ENCODE measurements at places on chromosomes 11 and 22.
A peak's percentile ranks its signal among the peaks of the same experiment; 100 is the strongest.

GRCh38 chr11:1129611-1130160 is 28.1 kb upstream of the MUC5AC start:
- no peak for DNase-seq

GRCh38 chr11:63567044-63567840 is 4.1 kb upstream of the PLAAT2 start:
- DNase-seq: no peak

- DNase-seq: no peak
Measured at GRCh38 chr22:42732081-42732480, 11.4 kb upstream of the A4GALT start.

- DNase-seq: no peak
Measured at GRCh38 chr22:31818481-31819392, 64.9 kb downstream of the DEPDC5 start.

- DNase-seq: no peak
Measured at GRCh38 chr11:31643857-31644256, 134.3 kb downstream of the ELP4 start.

- DNase-seq: no peak
Measured at GRCh38 chr11:128411812-128412211, 175.5 kb downstream of the ETS1 start.

DNA sequence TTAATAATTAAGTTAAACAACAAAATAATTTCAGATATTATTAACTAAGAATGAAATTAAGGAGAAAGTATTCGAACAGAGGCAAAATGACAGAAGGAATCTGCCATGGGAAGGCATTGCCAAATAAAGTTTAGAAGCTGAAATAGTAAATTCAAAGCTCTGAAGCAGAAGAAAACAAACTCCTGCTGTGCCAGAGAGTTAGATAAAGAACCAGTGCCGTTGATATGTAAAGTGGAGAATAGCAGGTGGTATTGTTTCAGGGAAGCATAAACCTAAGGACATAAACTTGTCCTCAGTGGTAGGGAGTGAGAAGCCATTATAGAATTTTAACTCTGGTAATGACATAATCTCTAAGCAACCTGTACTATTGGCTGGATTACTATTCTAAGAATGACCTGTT is 2.7 kb upstream of the HBG2 start:
- no peak for DNase-seq

GRCh38 chr22:37007651-37008050 is 11.6 kb downstream of the TST start:
- no peak for DNase-seq

- no peak for DNase-seq
Measured at GRCh38 chr11:71496421-71496820, 30.6 kb upstream of the KRTAP5-7 start.

- no peak for DNase-seq
Measured at GRCh38 chr11:10208131-10208575, 85.9 kb downstream of the SBF2 start.

- DNase-seq: no peak
Measured at GRCh38 chr22:42955087-42955635, 59.8 kb downstream of the PACSIN2 start.

- no peak for DNase-seq
Measured at GRCh38 chr11:111851636-111852035, 19.7 kb downstream of the ALG9 start.

DNA sequence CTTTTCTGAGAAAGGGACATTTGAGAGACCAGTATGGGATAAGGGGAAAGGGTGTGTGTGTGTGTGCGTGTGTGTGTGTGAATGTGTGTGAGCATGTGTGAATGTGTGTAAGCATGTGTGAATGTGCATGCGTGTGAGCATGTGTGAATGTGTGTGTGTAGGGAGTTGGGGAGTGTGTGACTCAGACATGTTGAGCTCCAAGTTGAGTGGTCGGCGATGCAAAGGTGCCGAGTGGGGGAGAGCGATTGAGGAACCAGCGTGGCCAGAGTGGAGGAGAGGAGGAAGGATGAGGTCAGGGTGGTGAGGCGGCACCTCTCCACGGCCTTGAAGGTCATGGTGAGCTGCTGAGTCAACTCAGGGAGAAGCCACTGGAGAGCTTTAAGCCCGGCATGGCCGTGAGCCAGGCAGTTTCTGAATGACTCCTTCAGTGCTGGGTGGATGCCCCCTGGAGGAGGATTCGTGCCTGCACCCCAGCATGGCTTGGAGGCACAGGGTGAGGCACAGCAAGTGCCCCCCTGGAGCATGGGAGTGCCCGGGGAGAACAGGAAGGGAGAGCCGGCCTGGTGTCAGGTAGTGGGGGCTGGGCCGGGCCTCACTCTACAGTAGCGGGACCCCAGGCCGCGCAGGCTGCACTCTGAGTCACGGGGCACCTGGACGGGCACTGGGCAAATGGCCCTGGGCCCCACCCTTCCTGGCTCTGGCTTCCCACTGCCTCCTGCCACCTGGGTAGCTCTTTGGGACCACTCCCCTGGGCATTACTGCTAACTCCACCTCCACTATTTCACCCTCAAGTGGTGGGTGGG is 8.2 kb upstream of the CCDC88B start:
- peak; percentile 83 for DNase-seq

DNA sequence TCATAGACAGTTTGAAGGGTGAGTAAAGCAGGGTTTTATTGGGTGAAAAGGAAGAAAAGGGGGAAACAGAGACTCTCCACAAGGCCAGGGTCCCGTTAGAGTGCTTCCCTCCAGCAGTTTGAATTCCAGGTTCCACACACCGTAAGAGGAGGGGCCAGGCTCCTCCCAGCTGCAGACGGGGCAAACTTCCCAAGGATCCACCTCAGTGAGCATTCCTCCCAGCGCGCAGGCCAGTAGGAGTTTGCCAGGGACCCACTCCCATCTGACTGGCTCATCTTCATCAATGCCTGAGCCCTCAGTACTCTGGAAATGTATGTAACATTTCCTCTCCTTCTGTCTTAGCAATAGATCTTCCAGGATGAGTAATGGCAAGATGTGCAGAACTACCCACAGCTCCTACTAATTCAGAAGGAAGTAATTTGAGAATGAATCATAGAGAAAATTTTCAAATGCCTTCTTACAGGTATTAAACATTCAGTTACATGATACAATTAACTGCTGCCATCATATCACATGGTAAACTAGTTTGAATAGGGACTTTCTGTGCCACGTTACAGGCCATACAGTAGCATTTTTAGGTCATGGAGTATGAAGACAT is 34.0 kb upstream of the TRPC6 start:
- DNase-seq: no peak

DNA sequence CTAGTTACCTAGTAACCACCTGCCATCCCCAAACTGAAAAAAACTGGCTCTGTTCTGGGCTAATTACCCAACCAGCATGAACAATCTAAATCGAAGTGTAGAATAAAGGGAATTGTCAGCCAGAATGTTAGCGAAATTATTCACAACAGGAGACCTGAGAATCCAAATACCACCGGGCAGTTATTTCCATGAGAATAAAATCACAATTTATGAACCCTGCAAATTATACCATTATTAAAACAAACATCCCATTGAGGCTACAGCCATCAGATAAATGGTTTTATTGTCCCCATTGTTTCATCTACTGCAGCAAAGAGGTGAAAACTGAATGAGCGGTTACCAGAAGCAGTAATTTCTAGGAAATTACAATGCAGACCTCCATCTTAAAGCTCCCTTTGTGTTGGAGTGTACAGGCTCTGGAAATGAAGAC is 21.7 kb downstream of the FAM168A start:
- DNase-seq: no peak

- no peak for DNase-seq
Measured at GRCh38 chr11:118111019-118111743, 24.4 kb upstream of the SMIM35 start.

GRCh38 chr11:130886704-130887103 is 29.6 kb downstream of the SNX19 start:
- DNase-seq: no peak

GRCh38 chr11:20278727-20279126 is 84.8 kb upstream of the HTATIP2 start:
- DNase-seq: no peak

DNA sequence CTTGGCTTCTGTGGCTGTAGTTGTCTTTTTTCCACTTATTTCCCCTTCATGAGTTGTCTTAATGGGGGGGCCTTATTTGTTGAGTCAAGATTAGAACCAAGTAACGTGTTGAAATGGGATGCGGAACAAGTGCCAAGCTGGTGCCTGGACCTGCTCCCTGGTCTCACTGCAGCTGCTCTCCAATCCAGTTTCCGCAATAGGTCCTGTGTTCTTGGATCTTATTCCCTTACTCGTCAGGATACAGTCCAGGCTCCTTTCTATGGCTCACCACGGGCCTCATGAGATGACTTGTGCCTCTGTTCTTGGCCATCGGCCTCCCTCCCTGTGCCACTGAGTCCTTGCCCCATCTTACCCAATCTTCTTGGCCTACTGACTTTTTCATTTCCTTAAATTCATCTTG is 159.6 kb upstream of the CADM1 start:
- DNase-seq: no peak

DNA sequence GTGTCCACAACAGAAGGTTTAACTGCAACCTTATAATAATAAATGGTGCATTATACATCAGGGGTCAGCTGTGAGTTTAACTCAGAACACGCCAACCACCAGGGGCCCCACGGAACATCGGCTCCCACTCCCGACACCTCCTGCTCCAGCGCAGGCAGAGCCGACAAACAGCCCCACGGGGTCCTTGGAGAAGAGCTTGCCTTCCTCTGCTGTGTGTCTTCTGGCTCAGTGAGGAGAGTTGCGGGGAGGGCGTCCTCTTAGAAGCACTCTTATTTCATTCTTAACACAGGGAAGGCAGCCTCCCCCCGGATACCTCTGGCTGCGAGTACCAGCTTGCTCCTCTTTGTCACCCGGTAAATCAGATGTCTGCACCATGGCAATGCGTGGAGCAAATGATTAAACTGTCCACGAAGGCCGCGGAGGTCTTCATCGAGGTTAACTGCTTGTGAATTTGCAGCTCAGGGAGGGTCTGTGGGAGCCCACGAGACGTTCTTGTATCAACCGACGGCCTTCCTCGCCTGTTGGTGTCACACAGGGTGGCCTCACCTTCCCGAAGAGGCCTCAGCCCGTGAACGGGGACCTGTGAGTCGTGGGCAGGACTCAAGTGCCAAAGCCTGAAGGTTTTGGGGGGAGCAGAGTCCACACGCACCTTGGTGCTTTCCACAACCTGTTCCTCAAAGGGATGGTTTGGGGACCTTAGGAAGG is 464.0 kb downstream of the BRD1 start:
- no peak for DNase-seq

GRCh38 chr11:11588243-11588642 is 33.6 kb downstream of the GALNT18 start:
- no peak for DNase-seq

DNA sequence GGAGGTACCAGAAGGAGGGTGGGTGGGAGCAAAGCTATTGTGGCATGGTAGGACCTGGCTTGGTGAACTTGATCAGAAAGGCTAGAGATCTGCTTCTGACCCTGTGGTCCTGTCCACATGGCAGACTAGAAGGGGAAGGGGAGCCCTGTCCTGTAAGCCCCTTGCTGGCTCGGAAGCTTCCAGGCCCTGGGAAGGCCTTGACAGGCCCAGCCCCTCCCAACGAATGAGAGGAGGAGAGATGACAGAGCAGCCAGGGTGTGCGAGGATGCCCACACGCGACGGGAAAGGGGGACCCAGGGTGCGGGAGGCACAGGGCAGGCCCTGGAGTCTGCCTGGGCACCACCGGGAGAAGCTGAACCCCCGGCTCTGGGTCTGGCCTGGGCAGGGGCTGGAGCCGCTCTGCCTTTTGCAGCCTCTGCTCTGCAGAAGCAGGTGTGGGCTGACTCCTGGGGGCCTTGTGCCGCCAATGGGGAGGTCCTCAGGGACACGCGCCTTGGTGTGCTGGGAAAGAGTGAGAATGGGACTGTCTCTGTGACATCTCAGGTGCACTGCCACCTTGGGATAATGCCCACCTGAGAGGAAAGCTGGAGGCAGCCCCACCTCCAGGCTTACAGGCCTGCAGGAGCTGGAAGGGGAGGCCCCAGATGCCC is 1447.5 kb downstream of the BRD1 start:
- no peak for DNase-seq

DNA sequence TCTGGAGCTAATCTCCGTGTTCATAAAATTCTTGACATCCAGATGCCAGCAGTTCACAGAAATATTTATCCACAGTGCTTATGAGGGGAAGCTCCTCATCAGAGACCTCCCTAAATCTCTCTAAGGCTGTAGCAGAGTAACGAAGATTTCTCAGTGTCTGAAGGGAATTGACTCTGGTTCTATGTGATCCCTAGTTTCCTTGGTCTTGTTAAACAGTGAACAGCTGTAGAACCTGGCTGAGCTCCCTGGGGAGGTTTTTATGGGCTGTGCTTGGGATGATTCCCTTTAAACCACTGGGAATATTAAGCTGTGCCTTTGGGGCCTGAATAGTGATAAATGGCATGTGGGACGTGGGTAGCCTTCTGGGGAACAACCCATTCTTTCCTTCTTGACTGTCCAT is 43.7 kb upstream of the ARHGAP20 start:
- no peak for DNase-seq

GRCh38 chr11:100810146-100810545 is 123.1 kb downstream of the ARHGAP42 start:
- DNase-seq: no peak

GRCh38 chr11:64925536-64926436 is 1.3 kb downstream of the PPP2R5B start:
- no peak for DNase-seq

DNA sequence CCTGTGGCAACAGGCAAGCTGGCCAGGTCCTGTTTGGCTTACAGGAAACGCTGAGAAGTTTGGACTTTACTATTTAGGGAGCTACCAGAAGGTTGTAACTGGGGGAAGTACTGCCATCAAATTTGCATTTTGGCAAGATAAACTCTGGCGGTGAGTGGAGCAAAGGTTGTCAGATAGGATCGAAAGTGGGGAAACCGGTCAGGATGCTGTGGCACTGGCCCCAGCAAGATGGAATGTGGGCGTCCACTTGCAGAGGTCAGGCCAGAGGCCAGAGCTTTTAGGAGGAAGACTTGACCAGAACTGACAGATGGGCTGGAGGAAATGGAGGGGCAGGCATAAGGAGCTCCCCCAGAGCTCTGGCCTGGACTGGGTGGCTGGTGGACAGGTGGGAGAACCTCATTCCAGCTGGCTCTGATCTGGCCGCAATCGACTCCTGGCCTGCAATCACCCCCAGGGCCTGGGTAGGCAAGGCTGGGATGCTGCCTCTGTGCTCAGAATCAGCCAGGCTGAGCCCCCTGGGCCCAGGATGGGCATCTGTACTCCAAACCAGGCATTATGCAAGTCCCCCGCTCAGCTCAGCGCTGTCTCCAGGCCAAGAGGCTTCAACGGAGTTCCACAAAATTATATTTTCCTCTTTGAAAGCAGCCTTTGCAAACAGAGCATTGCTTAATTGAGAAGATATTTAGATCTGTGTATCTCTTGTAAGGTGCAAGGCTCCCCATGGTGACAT is 178.3 kb upstream of the NECTIN1 start:
- no peak for DNase-seq

GRCh38 chr11:47020793-47021526 is 84.4 kb downstream of the CSTPP1 start:
- no peak for DNase-seq

DNA sequence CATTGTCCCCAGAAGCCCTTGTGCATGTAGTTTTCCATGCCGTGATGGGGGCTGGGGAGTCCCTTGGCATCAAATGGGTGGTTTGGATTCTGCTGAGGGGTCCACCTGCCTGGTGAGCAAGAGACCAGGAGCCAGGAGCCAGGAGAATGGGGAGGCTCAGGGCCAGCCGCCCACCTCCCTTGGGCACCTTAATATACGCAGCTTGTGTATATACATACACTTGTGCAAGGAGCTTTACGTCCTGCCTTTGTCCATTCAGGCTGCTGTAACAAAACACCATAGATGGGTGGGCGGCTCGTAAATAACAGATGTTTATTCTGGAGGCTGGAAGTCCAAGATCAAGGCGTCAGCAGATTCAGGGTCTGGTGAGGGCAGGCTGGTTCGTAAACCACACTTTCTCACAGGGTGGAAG is 62.5 kb downstream of the SMIM38 start:
- DNase-seq: no peak

GRCh38 chr11:8717876-8718753 is 35.5 kb downstream of the RPL27A start:
- DNase-seq: no peak
